Activated T-helper 1 cell treated with anti-CD3 and anti-CD28 coated beads, Interleukin-2, amount 50 U/mL, for 16 hours (primary cell): ENCODE measurements at places on chromosomes 3 and 15.

GRCh38 chr15:32859996-32860395, 142.2 kb downstream of the GREM1 start:
- no peak for DNase-seq

DNA sequence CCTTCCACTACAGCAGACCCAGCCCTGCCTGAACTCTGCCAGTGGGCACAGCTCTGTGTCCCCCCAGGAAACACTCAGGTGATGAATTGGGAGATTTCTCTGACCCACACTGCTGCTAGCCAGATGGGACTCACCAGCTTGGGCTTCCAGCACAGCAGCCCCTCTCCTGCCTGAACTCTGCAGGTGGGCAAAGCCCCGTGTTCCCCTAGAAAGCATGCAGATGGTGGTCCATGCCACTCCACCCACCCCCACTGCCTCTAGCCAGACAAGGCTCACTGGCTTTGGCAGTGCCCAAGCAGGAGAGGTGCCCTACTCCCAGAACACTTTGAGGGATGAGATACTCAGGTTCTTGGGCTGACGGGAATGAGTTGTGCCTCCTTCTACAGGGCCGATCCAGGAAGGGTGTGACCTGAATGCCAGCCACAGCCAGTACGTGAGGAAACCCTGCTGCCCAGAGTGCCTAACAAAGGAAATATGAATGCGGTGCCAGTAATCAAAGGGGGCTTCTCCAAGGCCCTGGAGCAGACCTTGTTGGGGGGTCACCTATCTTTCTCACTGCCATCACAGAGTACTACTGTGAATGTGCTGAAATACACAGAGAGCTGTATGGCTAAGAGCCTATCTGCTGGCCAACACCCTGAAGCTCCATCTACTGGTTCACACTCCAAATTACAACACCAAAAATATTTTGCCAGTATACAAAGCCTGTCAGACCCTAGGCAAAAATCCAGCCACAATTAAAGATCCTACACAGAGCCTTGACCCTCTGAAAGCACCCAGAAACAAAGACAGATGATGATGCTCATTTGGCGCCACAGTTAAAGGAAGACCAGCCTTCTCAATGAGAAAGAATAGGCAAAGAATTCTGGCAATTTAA, 61.9 kb downstream of the BTLA start:
- no peak for DNase-seq

- no peak for DNase-seq
Measured at GRCh38 chr3:66253790-66254620, 33.2 kb downstream of the SLC25A26 start.

DNA sequence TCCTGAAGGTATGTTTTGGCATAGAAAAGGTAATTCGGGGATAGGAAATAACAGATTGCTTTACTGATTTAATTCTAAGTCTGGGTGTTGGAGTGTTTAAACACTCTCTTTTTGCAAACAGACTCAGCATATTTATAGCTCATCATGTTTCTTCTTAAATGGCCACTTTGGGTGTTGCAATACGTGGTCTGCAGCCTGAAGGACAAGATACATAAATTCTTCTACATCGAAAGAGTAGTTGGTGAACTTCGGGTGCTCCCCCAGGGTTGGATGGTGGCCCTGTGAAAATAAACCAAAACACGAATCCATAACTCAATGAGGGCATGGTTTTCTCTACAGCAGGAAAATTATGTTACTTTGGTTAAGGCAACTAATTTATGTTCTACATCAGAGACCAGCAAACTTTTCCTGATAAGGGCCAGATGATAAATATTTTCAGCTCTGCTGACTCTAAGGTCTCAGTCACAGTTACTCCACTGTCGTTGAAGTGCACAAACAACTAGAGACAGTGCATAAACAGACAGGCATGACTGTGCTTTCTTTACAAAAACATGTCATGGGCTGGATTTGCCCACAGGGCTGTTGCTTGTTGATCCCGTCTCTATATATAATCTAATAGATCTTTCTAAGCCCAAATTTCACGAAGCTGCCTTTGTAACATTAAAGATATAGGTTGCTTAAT, 35.9 kb downstream of the EOGT start:
- DNase-seq = no peak

- DNase-seq = no peak
Measured at GRCh38 chr3:65846936-65847335, 191.8 kb downstream of the MAGI1 start.

DNA sequence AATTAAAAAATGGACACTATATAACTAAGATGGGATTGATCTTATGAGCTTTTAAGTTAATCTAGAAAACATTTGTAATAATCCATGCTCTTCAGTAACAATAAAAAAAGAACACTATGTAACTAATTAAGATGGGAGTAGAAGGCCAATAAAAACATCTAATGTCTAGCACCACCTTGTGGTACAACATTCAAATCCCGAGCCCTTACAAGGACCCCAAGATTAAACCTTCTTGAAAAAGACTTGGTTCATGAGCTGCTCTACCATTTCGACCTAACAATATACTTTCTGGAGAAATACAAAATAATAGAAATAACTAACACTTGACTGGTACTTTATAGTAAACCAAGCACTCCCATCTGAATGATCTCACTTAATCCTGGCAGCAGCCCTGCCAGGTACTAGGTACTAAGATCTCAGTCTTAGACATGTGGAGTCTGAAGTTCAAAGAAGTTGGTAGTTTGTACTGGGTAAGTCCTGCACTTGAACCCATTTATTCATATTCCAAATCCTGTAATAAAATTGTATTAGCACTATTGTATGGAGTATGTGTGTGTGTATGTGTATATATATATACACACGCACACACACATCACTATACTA, 21.8 kb downstream of the METTL6 start:
- DNase-seq = no peak

DNA sequence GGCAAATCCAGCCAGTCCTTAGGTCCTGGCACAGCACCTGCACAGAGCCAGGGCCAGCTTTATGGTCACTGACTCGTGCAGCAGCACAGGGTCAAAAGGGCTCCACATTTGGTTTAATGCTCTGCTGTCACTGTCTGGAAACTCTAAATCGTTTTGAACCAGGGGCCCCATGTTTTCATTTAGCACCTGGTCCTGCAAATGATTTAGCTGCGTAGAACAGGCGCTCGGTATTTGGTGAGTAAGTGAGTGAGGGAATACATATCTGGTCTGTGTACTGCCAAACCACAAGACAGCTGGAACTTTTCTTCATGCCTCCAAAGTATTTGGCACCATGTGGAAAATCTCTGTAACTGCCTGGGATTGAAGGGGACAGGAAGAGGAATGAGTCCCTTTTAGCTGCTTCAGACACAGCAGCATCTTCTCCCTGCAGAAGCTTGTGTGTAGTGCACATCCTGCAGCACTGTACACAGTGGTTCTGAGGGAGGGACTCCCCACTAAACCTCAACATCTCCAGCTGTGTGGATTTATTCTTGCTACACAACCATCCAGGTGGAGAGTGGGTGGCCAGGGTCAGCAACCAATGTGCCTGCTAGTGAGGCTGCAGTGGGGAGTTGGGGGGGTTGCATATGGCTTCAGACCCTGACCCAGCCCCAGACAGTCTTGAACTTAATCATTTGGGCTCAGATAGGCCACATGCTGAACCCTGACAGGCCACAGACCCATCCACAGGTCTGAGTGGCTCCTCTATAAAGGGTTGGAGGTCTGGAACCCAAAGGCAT, 1.1 kb downstream of the SH2D7 start:
- no peak for DNase-seq

- DNase-seq = no peak
Measured at GRCh38 chr3:162138509-162138908, 641.9 kb downstream of the OTOL1 start.

DNA sequence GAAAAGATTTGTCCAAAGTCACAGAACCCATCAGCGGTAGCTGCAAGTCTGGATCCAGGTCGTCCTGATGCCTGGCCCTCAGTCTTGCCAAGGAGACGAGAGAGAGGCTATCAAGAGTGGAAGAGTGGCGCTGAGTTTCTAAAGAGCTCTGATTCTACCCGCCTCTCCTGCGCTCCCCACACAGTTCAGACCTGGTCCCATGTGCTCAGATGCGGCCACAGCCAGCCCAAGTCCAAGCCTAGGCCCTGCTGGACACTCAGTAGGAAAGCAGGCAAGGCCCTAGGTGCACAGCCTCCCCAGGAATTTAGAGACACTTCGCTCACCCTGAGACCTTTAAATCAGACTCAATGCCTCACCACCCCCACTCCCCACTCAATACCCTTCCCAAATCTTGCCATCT, 32.4 kb downstream of the CCDC12 start:
- DNase-seq = no peak

GRCh38 chr3:126658584-126658983, 3.7 kb upstream of the TXNRD3 start:
- DNase-seq = no peak

- no peak for DNase-seq
Measured at GRCh38 chr3:128491941-128492670, 895 bp downstream of the GATA2 start.

DNA sequence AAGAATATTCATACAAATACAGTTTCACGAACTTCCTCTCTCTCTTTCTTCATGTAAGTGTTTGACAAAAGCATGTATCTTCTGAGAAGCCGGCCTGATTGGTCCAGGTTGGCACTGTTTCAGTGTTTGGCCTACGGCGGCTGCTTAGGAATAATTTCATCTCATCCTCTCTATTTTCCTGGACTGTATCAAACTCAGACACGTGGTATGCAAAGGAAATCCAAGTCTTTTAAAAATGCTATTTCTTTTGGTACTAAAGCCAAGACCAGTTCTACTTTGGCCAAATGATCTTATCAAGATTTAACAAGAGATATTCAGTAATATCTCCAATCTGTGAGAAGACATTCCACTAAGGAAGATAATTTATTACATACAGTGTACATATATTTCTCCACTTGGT, 152.8 kb downstream of the TIGIT start:
- no peak for DNase-seq

- no peak for DNase-seq
Measured at GRCh38 chr3:152235709-152236298, 32.9 kb upstream of the MBNL1 start.

- no peak for DNase-seq
Measured at GRCh38 chr3:164657631-164658030, 420.7 kb downstream of the SI start.

- no peak for DNase-seq
Measured at GRCh38 chr3:125200731-125201139, 11.8 kb downstream of the SLC12A8 start.

DNA sequence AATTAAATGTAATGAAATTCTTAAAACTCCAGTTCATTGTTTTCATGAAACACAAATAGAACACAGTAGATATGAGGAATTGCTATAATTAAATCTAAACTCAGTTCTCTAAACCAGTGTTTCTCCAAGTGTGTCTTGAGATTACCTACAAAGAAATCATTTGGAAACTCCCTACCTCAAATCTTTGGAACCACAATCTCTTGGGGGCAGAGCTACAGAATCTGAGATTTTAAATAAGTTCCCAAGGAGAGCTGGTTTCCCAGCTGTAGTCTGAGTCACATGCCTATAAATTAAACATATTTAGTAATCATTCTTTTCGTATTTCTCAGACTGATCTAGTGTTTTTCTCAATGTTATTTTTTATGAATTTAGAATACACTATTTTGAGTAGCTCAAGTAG, 17.0 kb upstream of the ACTC1 start:
- no peak for DNase-seq

DNA sequence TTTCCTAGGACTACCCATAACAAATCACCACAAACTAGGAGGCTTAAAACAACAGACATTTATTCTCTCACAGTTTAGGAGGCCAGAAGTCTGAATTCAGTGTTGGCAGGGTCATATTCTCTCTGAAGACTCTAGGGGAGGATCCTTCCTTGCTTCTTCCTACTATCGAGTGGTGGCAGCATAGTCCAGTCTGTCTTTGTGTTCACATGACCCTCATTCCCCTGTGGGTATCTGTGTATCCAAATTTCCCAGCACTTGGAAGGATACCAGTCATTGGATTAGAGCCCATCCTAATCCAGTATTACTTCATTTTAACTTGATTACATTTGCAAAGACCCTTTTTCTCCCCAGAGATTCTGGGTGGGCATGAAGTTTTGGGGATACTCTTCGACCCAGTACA, 63.8 kb downstream of the GMPS start:
- no peak for DNase-seq

DNA sequence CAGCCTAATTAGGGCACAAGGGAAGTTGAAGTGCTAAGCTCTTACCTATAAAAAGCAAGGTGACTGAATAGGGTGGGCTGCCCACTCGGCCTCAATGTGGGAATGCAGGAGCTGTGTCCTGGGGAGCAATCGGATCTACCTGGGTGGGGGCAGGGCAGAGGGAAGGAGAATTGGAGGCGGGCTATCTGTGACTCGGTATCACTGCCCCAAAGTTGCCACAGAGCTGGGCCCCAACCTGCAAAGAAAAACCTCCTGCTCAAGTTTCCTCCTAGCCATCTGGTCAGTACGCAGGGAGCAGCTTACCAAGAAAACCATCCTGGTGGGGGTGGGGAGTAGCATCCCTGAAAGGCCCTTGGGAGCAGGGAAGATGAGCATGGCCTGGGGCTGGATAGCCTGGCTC, 10.7 kb downstream of the CIB2 start:
- DNase-seq = no peak

DNA sequence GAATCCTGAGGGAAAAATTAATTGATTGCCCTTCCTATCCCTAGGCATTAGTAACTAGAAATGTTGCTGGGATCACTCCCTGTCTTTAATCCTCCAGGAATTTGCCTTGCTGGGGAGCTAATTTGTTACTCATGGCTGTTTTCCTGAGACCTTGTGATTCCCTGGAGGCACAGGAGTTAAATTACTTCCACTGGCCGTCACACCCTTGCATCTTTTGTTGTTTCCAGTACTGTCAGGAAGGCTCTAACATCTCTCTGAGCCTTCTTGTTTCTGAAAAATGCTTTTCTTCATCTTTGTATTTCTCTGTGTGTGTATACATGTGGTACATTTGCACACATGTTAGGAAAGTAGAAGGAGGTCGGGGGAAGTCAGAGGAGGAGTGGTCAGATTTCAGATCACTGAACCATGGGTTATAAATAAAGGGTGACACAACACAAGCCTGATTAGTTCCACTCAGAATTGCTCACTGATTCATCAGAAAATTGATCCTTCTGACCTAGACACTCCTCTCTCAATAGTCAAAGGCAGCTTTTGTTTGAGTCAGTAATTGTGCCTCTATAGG, 23.5 kb upstream of the LRRFIP2 start:
- no peak for DNase-seq

GRCh38 chr15:93897377-93897776, 334.0 kb upstream of the MCTP2 start:
- DNase-seq = no peak

GRCh38 chr3:81435050-81435449, 326.4 kb downstream of the GBE1 start:
- DNase-seq = no peak

GRCh38 chr3:10848261-10848660, 32.2 kb downstream of the SLC6A11 start:
- no peak for DNase-seq

DNA sequence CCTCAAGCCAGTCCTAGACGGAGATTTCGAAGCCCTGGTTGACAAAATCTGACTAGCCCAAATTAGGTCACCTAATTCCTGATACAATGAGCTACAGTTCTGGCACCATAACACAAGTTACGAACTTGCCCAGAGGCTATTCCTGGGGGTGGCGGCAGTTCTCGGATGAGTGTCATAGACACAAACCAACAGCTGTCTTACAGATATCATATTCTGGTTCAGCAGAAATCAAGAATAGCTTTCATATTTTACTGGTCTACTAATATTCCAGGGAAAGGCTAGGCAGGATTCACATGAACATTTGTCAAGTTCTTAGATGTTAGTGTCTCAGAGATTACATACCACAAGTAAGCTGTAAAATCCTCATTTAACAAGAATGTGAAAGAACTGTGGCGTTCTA, 8.8 kb downstream of the ANAPC13 start:
- DNase-seq = no peak
